ENCODE measurements at places on chromosomes 5 and 9. TPM values are rescaled to one million over a fixed set of nuclear protein-coding genes. Genes with fewer than 3 reads are reported as not detected.

The PCDHGC5 gene
- total RNA-seq: 0.21 TPM

The SPINK7 gene
- total RNA-seq: 4.3 TPM

The TYRP1 gene
- not detected for total RNA-seq

The SPATA31D4 gene
- total RNA-seq: not detected

The C9orf153 gene
- total RNA-seq: 0.48 TPM

The DAPK1 gene
- total RNA-seq: 8.2 TPM

The PCDHB16 gene
- not detected for total RNA-seq

The SLC28A3 gene
- 7.7 TPM for total RNA-seq

The SH3TC2 gene
- 7.2 TPM for total RNA-seq

The AK3 gene
- total RNA-seq: 71.8 TPM
